EH (cell line): ENCODE measurements at places on chromosomes 7 and 10.
A peak's percentile ranks its signal among the peaks of the same experiment; 100 is the strongest.

GRCh38 chr10:132381741-132382140 is 15.3 kb upstream of the PWWP2B start:
- DNase-seq: no peak

- DNase-seq: peak; percentile 94
Measured at GRCh38 chr10:17059197-17059688, 70.4 kb downstream of the CUBN start.

- DNase-seq: no peak
Measured at GRCh38 chr10:99315853-99316252, 13.3 kb upstream of the CNNM1 start.

DNA sequence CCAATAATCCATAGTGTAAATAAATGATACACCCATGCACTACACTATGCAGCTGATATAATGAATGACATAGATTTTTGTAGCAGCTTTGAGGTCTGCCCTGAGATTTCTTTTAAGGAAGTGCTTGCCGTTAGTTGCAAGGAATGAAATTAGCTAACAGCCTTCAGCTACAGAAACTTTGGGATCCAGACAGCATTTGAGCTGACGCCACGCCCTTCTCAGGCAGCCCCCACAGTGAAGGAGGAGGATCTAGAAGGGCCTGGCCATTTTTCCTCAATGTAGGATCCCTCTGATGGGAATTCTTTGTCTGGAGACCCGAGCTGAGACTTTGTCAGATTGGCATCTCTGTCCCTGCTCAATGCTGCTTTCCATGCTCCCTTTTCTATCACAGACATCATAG is 6.1 kb upstream of the PDK4 start:
- no peak for DNase-seq

GRCh38 chr10:105679781-105680180 is 1038.7 kb downstream of the SORCS3 start:
- no peak for DNase-seq

- no peak for DNase-seq
Measured at GRCh38 chr7:15402436-15403136, 159.2 kb downstream of the AGMO start.
